ENCODE measurements at places on chromosomes 3 and 15.

- DNase-seq: no peak
Observed at GRCh38 chr3:102143536-102143935, 291.3 kb upstream of the ZPLD1 start.

GRCh38 chr3:24096695-24097290 lies 151.7 kb downstream of the NR1D2 start:
- DNase-seq: no peak

GRCh38 chr3:127307916-127308315 lies 20.1 kb upstream of the PRR20G start:
- DNase-seq: no peak

- DNase-seq: no peak
Observed at GRCh38 chr15:94524565-94524964, 293.2 kb downstream of the MCTP2 start.

GRCh38 chr3:177777699-177778098 lies 580.4 kb upstream of the TBL1XR1 start:
- no peak for DNase-seq

Data from activated CD8-positive, alpha-beta memory T cell treated with anti-CD3 and anti-CD28 coated beads for 4 hours (primary cell).